ENCODE measurements at places on chromosomes 6 and 20.
A peak's percentile ranks its signal among the peaks of the same experiment; 100 is the strongest.

GRCh38 chr6:95325916-95326315 is 251.4 kb upstream of the MANEA start:
- no peak for DNase-seq

DNA sequence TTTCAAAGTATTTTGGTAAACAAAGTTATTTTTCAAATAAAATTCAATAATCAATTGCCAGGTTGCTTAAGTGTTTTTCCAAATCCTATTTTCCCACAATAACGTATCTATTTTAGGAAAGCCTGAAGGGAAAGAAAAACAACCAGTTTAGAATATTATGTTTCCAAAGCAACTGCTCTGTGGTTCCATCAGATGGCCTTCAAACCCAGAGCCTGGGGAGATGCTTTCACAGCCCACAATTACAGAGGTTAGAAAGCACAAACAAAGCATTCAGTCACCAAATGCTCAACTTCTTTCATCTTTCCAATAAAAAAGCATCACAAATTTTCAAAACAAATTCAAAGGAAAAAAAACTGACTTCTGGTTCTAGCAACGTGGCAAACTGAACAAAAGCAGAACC is 66.0 kb downstream of the ELOVL5 start:
- DNase-seq: no peak

- DNase-seq: no peak
These were observed 118.9 kb upstream of the SLC22A23 start for GRCh38 chr6:3575701-3576100.

DNA sequence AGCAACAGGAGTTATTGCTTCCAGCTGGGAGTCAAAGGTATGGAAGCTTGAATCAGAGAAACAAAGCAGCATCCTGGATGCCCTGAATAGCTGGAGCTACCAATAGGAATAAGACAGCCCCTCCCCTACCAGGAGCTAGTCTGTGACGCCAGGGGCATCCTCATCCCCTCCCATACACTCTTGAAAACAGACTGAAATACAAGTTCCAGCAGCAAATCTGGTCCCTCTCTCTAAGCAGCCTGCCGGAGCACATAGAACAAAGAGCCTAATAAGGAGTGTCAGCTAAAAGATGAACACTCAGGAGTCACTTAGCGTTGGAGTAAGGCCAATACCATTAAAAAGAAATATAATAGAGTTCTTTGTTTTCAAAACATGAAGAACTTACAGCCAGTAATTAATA is 25.6 kb downstream of the FILIP1 start:
- no peak for DNase-seq

GRCh38 chr6:125748406-125749172 is 843 bp upstream of the HEY2 start:
- peak; percentile 29 for DNase-seq

GRCh38 chr6:167528239-167528638 is 203.4 kb downstream of the TTLL2 start:
- DNase-seq: no peak

- no peak for DNase-seq
These were observed 136.4 kb downstream of the LINC00237 start for GRCh38 chr20:20969701-20970280.

DNA sequence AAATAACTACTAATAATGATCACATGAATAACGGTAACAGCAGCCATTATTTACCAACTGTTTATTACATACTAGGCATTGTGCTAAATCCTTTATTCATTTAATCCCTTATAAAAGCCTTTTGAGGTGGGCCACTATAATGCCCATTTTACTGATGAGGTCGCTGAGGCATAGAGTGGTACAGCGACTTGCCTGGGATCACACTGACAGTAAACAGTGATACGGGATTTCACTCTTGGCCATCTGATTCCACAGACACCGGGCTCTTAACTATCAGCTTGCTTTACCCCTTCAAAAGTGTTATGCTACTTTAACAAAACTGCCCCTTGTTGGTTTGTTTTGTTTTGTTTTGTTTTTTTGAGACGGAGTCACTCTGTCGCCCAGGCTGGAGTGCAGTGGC is 2.2 kb upstream of the RAB22A start:
- DNase-seq: no peak

DNA sequence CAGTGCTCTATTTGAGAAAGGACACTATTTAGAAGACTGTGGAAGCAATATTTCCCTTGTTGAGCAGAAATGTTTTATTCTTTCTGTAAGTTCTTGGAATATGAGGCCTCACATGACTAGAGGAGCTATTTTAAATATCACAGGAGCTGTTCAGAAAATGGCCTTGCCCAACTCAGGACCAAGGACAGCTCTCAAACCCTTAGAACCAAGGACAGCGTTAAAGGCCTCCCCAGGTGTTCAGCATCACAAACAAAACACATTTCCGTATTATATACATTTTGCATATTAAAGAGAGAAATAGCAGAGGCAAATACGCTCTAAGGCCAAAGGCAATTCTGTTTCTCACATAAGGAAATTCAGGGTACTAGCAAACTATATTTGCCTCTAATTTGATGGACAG is 631.4 kb downstream of the CDH26 start:
- no peak for DNase-seq

DNA sequence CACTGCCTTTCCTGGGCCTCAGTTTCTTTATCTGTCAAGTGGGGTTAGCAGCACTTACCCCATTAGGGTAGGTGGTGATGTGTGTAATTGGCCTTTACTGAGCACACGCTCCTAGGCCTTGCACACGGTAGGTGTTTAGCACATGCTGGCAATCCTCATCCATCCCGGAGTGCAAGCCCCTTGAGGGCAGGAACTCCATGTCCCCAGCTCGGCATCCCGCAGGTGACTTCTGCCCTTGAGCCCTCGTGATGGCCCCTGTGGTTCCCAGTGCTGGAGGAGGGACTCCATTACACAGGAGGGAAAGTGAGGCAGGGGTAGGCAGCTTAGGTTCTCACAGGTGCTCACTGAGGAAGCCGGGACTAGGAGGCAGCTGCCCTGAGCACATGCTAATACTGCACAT is 40.0 kb downstream of the MYH7B start:
- DNase-seq: no peak

DNA sequence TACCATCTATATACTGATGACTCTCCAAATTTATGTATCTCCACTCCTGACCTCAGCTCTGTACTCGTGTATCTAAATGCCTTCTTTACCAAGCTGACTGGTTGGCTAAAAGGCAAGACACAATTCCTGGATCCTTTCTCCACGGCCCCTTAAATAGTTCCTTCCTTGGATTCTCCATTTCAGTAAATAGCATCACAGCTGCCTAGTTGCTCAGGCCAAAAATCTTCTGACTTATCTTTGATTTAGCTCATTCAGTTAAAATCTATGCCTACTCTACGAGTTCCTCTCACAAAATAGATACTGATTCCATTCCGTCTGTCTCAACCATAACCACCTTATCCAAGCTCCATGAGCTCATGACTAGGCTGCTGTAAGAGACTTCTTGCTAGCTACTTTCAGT is 49.5 kb upstream of the LY86 start:
- DNase-seq: no peak

GRCh38 chr6:7074870-7075269 is 32.9 kb upstream of the RREB1 start:
- no peak for DNase-seq

DNA sequence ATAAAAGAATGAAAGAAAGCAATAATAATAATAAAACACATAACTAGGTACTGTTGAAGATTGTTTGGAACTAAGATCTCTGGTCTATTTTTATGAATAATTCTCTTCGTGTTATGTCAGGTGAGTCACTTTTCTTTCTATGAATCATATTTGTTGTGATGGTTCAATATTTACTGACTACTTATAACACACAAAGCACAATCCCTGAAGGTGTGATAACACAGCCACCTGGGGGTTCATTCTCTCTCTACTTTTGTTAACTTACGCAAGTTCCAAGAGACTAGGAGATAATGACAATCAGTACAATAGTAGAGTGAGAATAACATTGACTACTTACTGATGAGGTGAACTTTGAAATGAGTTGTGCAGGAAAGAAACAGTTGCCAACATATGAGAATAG is 149.9 kb downstream of the IBTK start:
- no peak for DNase-seq

- DNase-seq: no peak
These were observed 22.3 kb downstream of the BNIP5 start for GRCh38 chr6:36314221-36315014.

- no peak for DNase-seq
These were observed 53.5 kb upstream of the ERVFRD-1 start for GRCh38 chr6:11164717-11165646.

DNA sequence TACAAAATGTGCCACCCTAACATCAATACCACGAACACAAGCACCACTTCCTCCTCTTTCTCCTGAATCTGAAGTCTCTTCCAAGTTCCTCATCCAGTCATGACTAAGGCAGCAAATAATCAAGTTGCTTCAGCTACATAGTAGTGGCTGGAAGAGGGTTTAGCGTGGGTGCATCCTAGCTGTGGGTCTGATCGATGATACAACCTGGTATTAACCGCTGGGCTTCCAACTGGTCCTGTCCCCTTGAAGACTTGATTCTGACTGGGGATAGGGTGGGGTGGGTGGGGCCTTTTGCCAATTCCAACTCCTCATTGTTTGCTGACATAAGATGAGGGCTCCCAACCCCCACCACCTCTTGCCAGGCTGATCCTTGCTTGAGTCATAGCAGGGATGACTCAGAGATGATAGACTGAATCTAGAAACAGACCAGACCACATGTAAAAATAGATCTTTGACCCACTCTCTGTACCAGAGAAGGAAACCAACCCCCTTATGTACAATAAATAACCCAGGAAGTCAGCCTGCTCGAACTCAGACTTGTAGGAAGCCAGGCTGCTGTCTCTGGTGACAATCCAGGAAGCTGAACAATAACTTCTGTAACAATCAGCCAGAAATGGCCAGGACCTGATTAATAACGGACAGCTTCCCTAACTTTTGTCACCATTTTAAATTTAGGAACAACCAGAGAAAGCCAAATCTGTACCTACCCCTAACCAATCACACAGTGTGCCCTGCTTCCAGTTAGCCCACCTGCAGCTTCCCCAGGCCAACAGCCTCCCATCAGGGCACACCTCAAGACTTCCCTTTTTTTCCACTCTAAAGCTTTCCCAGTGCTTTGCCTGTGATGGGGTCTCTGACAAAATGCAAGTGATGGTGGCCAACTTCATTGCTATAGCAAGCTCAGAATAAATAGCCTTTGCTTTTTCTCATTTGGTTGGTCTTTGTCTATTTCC is 68.9 kb upstream of the FAM184A start:
- peak; percentile 96 for DNase-seq

GRCh38 chr6:16179063-16179462 is 50.2 kb downstream of the MYLIP start:
- DNase-seq: no peak

GRCh38 chr6:160279850-160280249 is 21.2 kb upstream of the SLC22A2 start:
- no peak for DNase-seq
